ENCODE measurements at places on chromosomes 12 and 14.

DNA sequence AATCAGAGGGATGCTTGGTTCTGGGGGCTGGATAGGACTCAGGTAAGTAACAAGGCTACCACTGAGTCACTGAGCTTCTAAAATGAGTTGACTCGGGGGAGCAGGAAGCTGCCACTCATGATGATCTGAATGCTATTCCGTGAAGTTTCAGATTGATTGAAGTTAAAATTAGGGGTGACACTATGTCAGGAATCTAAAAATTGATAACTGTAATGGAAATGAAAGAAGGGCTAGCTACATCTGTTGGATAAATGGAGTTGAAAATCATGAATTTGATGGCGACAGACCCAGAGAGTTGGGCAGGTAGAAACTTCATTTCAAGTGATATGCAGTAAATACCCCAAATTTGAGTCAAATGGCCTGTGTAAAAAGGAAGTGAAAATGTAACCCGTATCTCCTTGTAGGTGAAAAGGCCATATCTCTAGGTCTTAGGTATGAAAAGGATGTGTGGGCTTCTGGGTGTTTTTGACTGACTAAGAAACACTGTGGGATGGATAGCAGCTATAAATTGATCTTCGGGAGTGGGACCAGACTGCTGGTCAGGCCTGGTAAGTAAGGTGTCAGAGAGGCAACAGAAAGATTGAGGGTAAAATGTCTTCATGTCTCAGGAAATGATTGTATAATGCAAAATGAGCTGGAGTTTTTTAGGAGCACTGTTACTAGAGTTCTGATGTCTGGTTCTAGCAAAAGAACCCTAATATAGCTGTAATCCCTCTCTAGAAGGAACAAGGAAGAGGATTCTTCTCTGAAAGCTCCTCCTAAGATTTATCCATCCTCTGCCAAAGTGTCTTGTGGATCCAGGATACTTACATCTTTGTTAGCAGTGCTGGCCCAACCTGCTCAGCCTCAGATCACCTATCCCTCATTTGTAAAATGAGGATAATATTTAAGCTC lies 57.3 kb downstream of the DAD1 start:
- DNase-seq: no peak

DNA sequence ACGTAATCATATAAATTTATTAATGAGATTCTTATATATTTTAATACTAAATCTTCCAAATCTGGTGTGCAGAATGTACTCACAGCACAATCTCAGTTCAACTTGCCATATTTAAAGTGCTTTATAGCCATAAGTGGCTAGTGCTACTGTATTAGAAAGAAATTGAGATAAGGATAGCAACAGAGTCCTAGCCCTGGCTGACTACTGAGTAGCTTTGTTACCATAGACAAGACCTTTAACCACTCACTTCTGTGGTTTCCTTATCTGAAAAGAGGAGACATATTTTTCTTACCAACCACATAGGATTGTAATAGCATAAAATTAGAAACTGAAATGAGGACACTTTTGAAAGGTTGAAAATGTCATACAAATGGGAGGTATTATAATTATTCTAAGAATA lies 2.0 kb upstream of the CHURC1 start:
- no peak for DNase-seq

- DNase-seq: no peak
These were observed 106.1 kb downstream of the PTPN11 start for GRCh38 chr12:112524676-112525425.

GRCh38 chr14:61573748-61574513 lies 121.4 kb upstream of the HIF1A start:
- DNase-seq: no peak

- DNase-seq: no peak
These were observed 807.2 kb downstream of the SLC16A7 start for GRCh38 chr12:60402996-60403395.

DNA sequence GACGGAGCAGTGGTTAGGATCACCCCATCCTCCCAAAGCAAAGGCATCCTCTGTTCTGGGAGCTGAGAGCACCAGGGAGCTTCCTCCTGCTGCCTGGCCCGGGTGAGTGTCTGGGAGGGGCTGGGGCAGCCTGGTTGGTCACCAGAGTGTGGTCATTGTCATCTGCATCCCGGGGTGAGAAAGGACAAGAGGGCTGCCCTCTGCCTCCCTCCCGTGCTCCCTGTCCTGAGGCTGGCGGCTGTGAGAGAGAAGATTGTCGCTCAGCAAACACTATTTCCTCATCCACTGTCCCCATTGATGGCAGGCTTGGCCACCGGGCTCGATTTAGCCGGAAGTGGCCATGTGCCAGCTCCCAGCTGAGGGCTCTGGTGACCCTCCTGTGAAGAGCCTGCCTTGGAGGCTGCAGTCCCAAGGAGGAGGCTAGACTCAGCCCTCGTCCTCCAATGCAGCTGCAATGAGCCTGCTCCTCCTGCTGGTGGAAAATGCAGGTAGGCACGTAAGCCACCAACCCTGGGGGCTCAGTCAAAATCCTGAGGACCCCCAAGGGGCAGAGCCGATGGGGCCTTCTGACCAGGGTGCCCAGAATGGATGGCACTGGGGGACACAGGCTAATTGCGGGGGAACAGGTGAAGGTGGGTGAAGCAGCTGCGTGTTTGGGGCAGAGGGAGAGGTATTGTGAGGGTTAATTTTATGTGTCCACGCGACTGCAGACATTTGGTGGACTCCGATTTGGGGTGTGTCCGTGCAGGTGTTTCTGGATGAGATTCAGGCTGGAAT lies 155.7 kb downstream of the KIF26A start:
- DNase-seq: no peak
